NCI-H1048 (cell line): ENCODE measurements at places on chromosomes 16 and 17.

DNA sequence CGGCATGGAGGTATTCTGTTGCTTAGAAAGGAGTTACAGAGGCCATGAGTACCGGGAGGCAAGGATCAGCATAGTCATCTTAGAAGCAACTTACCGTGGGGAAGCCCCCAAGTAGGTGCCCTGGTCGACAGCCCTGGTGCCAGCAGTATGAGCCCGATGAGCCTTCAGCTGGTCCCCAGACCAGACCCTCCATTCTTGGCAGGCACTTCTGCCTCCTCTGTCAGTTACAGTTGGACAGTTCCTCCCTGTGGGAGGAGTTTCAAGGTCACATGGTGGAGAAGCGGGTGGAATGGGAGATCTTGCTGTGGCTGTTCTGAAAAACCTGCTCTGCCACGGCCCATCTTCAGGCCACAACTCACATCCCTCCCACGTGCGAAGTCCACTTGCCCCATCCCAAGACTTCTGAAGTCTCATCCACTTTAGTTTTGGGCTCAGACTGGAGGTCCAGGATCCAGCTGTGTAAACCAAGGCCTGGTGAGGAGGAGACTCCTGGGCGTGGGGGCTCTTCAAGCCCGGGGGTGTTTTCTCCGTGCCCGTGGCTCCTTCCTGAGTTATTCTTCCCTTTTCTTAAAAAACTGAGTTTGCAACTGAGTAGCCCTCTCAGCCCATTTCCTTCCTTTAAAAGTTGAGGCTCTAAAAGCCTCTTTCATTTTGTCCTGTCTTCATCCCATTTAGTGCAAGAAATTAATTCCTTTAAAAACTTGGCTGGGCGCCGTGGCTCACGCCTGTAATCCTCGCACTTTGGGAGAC, 133.5 kb downstream of the SEC14L1 start:
- no peak for DNase-seq

DNA sequence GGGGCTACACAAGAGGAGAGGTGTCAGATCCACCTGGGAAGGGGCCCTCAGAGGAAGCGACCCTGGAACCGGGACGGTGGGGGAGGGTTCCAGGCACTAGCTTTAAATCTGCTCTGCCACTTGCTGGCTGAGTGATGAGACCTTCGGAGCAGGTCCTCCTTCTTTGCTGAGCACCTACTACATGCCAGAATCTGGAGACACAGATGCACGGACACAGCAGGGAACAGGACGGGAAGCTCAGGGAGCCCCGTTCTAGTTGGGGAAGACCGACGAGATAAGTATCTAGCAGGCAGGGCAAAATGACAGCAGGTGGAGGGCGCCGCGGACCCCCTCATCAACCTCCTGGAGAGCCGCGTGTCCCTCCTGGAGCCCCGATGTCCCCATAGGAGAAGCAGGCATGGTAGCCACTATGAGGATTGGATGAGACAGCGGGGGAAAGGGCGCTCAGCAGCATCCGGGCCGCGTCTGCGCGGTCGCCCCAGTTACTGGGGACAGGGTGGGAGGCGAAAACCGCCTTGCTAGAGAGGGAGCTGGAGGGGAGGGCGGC, 27.2 kb downstream of the SBK1 start:
- DNase-seq = no peak

- DNase-seq = no peak
These were observed 57.1 kb upstream of the AXIN2 start for GRCh38 chr17:65618516-65618915.

GRCh38 chr16:30927789-30928378, 4.5 kb downstream of the FBXL19 start:
- peak; percentile 44 for DNase-seq

GRCh38 chr16:88835383-88835782, 21.4 kb downstream of the GALNS start:
- no peak for DNase-seq

DNA sequence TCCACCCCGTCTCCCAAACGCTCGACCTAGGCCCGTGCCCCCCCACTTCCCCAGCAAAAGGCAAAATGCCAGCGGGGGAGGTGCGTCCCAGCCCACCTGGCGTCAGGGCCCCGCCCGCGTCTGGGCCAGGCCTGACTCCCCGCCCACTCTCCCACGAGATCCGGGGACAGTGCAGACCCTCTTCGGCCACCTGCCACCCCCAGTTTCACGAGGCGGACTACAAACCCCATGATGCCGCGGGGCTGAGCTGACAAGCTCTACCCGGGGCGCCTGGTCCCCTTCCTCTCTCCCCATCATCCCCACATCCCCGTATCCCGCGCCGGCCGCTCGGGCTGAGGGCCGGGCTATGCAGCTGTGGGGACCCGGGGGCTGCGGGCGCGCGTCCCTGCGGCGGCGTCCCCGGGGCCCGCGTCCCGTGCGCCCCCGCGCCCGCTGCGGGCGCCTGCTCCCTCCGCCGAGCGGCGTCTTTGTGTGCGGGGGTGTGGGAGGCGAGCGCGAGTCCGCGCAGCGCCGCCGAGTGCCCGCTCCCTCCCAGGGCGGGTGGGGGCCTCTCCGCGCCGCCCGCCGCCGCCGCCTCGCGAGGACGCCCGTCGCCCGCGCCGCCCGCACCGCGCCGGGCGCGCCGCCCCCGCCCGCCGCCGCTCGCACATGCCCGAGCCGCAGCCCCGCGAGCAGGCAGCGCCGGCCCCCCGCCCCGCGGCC, at the start of gene ANKRD13B:
TSS of gene ANKRD13B (plus strand) at position 283 of the 702 bp plus-strand sequence. CDS start 490 bp downstream, outside the sequence.
- no peak for DNase-seq

DNA sequence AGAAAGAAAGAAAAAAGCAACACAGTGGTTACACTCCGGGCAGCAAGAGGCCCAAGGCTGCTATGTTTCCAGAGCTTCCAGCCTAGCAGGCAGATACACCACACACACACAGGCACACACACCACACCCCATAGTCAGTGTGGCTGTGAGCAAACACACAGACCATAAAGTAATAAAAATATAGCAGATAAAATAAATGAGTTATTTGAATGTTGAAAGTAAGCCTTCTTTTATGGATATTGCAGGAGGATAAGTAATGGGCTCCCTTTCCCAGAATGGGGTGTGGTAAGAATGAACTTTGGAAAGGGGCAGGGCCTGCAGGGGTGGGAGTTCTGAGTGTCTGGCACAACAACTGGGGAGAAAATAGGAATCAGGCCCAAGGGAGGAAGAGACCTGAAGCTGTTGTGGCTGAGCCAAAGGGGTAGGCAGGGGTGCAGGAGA, 4.8 kb upstream of the CDK5RAP3 start:
- no peak for DNase-seq

GRCh38 chr16:57726433-57726947, 9.1 kb upstream of the KATNB1 start:
- DNase-seq = no peak

GRCh38 chr16:23339787-23340186, 37.7 kb downstream of the SCNN1B start:
- no peak for DNase-seq

DNA sequence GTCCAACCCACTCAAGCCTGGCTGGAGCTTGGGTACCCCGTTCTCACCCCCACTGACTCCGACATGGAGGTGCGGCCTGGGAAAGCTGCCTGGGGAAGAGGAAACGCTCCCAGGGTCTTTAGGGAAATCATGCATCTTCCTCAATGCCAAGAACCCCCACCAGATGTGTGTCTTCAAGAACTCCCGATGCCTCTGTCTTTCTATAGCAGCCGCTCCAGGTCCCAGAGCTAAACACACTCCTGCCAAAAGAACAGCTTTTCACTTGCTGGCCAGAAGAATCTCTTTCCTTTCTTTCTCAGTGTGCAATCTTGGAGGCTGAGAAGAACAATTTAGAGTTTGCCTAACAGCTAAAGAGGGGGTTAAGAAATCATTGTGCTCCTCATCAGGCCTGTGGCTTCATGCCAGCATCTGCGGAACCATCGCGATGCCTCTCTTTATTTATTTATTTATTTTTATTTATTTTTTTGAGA, 41.1 kb upstream of the MTSS2 start:
- DNase-seq = no peak

DNA sequence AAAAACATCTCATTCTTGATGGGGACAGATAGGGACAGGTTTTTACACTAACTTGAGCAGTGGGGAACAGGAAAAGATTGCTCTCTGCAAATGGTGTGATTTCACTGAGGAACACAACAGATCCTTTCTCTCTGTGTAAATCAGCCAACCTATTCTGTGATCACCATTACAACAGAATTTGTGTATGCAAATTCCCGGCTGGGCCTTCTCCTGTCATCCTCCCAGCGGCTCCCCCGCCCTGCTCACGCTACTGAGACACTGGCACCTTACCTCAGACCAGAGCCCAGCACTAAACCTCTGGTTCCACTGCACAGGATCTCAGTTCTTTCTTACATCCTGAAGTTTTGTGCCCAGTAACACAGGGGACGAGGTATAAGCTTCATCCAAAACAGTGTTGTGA, 97.0 kb upstream of the FA2H start:
- DNase-seq = peak; percentile 50
